ENCODE measurements at places on chromosomes 4 and X.

DNA sequence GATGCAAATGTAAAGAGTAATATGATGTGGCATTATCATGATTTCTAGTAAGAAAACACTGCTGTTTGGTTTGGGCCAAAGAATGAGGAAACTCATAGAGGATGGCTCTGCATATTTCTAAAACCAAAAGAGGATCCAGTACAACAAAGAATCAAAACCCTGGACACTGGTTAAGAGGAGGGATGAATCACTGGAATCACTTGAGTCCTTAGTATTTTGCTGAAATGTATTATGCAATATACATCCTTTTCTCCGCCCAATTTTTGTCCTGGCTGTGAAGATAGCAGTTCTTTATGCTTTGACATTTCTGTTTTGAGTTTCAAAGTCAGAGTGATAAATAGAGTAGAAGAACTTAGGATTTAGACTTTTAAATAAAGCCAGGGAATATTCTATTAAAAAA, 345.9 kb downstream of the PACRGL start:
- DNase-seq = no peak

DNA sequence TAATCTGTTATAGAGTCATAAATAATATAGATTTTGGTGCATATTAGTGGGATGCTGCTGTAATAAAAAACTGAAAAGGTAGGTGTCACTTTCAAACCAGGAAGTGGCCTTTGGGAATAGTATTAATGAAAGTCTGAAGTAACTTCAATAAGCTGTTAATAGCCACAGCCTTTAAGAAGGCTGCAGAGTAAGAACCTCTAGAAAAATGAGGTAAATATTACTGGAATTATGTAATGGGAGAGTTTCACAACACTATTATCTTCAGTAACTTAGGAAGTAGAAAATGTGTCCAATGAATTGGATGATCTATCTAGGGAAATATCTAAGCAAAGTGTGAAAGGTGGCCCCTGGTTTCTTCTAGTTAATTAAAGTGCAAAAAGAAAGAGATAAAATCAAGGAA, 104.7 kb downstream of the NCAPG start:
- no peak for DNase-seq

GRCh38 chrX:20571611-20572010, 304.9 kb upstream of the RPS6KA3 start:
- no peak for DNase-seq

GRCh38 chr4:88457307-88458103, 586 bp downstream of the HERC5 start:
- DNase-seq = peak; percentile 43
